GM23248 (cell line): ENCODE measurements at places on chromosomes 1 and 21.
A peak's percentile ranks its signal among the peaks of the same experiment; 100 is the strongest.

GRCh38 chr1:247448107-247448791 lies 9.7 kb downstream of the OR2B11 start:
- peak; percentile 80 for DNase-seq

DNA sequence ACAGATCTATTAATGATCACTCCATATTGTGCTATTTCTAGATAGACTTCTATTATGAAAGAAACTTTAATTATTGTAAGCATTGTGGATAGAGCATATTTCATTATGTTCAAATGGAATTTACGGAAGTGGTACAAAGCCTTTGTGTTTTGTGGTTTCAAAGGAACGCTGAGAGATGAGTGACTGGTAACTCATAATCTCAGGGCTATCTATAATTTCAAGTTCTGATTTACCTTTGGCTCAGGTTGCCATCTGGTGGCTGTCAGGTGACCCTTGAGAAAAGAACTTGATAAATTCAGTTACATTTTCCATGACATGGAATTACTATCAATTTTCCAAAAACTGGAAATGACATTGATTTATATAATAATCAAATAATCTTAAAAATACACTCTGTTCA lies 12.2 kb downstream of the NTNG1 start:
- DNase-seq = no peak

DNA sequence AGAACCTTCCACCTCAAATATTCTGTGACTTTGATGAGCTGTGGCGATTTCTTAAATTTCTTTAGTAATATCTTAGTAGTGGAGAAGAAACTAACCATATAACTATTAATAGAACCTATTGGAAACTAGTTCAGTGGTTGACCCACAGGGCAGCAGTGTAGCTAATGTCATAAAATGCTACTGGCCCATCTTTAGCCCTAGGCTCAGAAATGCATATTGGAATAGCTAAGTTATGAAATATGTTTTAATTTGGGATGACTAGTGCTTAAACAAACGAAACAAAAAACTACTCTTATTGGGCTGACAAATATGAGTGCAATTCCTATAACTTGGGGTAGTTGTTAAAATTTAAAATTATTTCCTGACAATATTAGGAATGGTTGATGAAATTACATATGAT lies 20.2 kb downstream of the MACO1 start:
- no peak for DNase-seq

- DNase-seq = peak; percentile 51
Observed at GRCh38 chr1:98556521-98557158, 104.9 kb upstream of the SNX7 start.

DNA sequence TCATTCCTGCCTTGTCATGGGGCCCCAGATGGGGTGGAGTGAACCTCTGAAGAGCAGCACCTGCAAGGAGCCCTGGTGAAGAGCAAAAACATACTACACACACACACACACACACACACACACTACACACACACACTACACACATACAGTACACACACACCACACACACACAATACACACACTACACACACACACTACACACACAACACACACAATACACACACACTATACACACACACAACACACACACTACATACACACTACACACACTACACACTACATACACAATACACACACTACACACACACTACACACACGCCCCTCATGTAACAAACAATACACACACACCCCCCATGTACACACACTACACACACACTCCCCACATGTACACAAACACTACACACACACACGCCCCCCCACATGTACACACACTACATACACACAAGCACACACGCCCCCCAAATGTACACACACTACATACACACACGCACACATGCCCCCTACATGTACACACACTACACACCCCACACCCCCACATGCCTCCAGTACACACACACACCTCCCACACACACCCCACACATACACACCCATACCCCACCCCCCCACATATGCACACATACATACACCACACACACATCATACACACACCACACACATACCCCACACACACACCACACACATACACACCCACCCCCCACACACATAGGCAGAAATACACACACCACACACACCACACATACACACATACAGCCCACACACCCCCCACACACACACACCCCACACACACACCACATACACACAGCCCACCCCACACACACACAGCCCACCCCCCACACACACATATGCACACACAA lies 9.3 kb downstream of the SLC2A5 start:
- DNase-seq = no peak

DNA sequence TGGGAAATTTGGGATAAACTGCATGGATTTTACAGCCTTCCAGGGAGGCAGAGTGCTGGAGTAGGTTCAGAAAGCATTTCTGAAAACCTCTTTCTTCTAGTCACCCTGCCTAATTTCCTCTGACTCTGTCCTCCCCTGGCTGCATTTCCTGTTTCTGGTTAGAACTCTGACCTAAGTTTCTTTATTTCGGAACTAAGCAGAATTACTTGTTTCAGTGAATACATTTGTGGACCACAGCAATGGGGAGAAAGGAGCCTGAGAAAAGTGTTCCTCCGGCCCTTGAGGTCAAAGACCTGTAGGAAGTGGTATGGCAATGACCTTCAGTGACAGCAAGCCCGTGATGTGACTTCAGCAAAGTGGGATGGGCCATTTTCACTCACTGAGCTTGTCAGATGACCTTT lies 173.4 kb upstream of the RUNX1 start:
- DNase-seq = peak; percentile 30
